ENCODE measurements at places on chromosomes 2 and 18. TPM values are rescaled to one million over a fixed set of nuclear protein-coding genes. Genes with fewer than 3 reads are reported as not detected.

EVA1A gene
- not detected for total RNA-seq

STK25 gene
- total RNA-seq = 137 TPM

- DNase-seq = no peak
- no peak overlapping the region for H3K4me3 ChIP-seq
- no peak overlapping the region for H3K27ac ChIP-seq
- H3K36me3 ChIP-seq = peaks cover 6% of the 10 kb centered on the region
Observed at GRCh38 chr2:27137322-27137935, 1.8 kb downstream of the PRR30 start.

GRCh38 chr2:85230679-85231467 is 96.9 kb downstream of the TGOLN2 start:
- H3K27ac ChIP-seq = no peak overlapping the region
- no peaks in the 10 kb centered on the region for H3K4me1 ChIP-seq
- no peak overlapping the region for H3K4me3 ChIP-seq

- H3K4me1 ChIP-seq = no peaks in the 10 kb centered on the region
- H3K4me3 ChIP-seq = no peak overlapping the region
- DNase-seq = no peak
Observed at GRCh38 chr2:67186871-67187270, 210.3 kb upstream of the ETAA1 start.

DNA sequence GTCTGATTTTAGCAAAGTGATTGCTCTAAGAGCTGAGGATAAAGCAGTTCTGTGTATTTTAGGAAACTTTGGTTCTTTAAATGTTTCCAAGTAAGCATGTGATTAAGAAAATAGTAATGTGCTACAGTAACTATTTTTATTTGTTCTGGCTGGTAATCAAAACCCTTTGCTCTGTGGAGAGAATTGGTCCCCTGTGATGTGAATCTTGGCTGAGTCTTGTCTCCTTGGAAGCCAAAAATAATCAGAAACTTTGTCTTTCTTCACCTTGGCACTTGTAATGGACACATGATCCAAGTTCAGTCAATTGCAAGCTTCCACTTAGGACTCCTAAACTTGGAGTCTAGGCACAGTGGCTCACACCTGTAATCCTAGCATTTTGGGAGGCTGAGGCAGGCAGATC is 422.7 kb upstream of the CDH20 start:
- no peaks in the 10 kb centered on the region for H3K27me3 ChIP-seq
- no peaks in the 10 kb centered on the region for H3K4me1 ChIP-seq
- no peak overlapping the region for H3K27ac ChIP-seq
- DNase-seq = no peak
- H3K36me3 ChIP-seq = no peaks in the 10 kb centered on the region
